ENCODE measurements at places on chromosomes 16 and 17.

GRCh38 chr16:73915935-73916334 lies 380.7 kb upstream of the PSMD7 start:
- DNase-seq = no peak

DNA sequence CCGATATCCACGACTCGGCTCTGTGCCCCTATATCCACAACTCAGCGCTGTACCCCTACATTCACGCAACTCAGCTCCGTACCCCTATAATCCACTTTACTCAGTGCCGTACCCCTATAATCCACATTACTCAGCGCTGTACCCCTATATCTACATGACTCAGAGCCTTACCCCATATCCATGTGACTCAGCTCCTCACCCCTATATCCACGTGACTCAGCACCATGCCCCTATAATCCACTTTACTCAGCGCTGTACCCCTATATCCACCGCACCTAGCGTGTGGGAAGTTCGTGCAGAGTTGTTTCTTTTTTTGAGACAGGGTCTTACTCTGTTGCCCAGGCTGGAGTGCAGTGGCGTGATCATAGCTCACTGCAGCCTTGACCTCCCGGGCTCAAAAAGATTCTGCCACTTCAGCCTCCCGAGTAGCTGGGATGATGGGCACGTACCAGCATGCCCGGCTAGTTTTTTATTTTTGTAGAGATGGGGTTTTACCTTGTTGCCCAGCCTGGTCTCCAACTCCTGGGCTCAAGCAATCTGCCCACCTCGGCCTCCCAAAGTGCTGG lies 17.4 kb downstream of the CYB5D2 start:
- DNase-seq = no peak

DNA sequence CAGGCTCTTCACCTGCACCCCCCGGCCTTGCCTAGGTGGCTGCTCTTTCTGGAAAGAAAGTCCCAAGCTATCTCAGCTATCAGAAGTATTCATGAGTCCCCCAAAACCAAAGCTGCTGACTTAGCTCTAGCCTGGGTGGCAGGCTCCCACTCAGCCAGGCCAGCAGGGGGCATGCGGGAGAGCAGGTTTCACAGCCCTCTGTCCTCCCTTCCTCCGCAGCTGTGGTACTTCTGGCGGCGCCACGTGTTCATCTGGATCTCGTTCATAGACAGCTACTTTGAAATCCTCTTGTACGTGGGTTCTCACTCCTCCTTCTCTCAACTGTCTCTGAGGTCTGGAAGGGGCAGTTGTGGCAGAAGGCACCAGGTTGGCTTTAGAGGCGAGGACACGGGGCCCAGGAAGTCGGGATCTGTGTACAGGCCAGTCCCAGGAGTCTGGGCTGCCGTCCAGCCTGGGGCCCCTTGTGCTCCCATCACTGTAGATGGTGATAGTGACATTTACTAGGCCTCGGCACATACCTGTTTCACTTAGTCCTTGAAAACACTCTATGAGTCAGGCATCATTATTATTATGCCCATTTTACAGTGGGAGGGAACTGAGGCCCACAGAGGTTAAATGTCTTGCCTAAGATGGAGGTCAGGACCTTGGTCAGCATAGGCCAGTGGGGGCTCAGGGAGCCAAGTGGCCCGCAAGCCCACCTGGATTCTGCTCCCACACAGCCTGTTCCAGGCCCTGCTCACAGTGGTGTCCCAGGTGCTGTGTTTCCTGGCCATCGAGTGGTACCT lies 12.9 kb downstream of the TRPV2 start:
- DNase-seq = no peak

DNA sequence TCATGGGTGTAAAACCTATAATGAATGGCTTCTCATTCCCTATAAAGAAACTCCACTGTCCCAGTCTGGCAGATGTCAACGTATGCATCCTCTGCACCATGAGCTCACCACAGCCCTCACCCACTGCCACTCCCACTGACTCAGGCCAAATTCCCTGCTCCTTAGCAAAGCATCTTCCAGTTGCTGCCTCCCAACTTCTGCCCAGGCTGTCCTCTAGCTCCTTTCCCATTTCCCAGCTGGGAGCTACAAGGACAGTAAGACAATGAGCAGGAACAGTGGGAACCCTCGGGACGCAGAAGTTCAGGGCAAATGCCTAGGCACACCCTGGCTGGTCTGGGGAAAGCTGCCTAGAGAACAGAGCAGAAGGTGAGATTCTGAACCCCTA lies 9.1 kb upstream of the THAP11 start:
- no peak for DNase-seq

DNA sequence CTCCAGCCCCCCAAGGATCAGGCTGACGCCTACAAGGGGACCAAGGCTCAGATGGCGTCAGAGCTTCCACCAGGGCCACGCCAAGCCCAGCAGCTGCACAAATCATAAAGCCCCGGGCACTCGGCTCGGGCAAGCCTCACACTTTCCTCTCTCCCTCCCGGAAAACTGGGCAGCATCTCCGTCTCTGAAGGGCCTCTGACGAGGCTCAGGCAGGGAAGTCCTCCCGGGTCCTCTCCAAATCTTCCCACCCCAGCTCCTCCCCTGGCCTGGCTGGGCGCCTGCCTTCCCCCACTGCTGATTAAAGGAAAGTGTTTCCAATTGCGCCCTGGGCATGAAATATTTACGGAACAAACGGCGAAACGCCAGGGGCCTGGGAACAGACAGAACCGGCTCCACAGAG lies 38.5 kb downstream of the PIEZO1 start:
- DNase-seq = no peak

- DNase-seq = no peak
These were observed 30.7 kb upstream of the METTL9 start for GRCh38 chr16:21568502-21569189.

GRCh38 chr17:40452921-40453378 lies 9.7 kb downstream of the IGFBP4 start:
- DNase-seq = no peak

DNA sequence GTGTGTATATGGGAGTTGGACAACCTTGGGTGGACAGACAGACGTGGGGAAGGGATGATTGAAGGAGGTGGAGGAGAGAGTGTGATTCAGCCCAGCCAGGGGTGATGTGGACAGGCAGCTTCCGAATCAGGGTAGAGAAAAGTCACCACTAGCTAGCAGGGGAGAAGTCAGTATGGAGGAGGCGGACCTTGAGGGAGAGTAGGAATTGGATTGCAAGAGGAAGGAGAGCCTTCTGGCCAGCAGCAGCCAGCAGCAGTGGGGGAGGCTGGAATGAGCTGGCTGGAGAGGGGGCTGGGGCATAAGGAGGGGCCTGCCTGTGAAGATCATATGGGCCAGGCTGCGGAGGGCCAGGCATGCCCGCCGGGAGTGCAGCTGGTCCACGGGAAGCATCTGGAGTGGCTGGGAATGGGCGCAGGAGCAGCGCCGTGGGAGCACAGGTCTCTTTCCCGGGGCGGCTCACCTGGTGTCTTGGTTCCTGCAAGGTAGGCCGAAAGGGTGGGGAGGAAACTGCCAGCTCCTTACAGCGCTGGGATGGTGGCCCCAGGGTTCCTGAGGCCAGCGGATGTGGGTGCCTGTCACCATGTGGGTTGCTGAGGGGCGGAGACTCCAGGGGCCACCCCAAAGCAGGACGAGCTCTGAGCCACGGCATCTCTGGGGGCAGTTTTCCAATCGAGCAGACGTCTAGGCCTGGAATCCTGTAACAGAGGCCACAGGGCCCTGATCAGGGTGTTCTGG lies 235.3 kb downstream of the SEC14L1 start:
- DNase-seq = peak; percentile 72

- peak; percentile 84 for DNase-seq
These were observed 33.0 kb upstream of the SEC14L1 start for GRCh38 chr17:77107506-77108433.

DNA sequence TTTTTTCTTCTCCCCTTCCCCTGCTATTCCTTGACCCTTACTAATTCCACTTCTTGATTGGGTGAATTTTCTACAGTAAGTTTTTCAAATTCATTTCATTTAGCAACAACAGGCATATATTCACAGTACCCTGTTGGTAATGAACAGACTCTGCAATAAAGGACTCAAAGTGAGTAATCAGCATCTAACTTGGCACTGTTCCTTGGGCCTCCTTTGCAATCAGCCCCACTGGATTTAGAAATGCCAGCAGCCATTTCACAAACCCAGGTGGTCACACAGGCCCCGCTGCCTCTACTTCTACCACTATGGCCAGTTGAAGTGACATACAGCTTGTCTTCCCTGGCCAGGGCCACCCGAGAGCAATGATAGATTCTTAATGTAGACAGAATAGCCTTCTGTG lies 113.8 kb downstream of the CYB561 start:
- no peak for DNase-seq

GRCh38 chr16:22373662-22374310 lies 633 bp downstream of the CDR2 start:
- DNase-seq = no peak

DNA sequence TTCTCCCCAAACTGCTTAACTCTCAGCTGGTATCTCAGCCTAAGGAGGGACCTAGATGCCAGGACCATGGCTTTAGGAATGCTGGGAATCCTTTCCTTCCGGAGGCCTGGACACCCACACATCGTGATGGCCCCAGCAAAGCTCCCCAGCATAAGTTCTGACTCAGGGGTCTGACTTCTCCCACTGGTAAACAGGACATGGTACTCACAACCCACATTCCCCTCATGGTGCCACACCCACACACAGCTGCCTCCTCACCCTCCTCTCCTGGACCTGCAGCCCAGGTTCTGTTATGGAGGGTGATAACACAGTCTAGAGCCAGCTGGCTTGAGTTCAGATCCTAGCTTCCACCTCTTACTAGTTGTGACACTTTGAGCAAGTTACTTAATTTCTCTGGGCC lies 719 bp upstream of the RNF227 start:
- no peak for DNase-seq

GRCh38 chr17:63697341-63698286 lies 2.3 kb downstream of the LIMD2 start:
- peak; percentile 69 for DNase-seq

DNA sequence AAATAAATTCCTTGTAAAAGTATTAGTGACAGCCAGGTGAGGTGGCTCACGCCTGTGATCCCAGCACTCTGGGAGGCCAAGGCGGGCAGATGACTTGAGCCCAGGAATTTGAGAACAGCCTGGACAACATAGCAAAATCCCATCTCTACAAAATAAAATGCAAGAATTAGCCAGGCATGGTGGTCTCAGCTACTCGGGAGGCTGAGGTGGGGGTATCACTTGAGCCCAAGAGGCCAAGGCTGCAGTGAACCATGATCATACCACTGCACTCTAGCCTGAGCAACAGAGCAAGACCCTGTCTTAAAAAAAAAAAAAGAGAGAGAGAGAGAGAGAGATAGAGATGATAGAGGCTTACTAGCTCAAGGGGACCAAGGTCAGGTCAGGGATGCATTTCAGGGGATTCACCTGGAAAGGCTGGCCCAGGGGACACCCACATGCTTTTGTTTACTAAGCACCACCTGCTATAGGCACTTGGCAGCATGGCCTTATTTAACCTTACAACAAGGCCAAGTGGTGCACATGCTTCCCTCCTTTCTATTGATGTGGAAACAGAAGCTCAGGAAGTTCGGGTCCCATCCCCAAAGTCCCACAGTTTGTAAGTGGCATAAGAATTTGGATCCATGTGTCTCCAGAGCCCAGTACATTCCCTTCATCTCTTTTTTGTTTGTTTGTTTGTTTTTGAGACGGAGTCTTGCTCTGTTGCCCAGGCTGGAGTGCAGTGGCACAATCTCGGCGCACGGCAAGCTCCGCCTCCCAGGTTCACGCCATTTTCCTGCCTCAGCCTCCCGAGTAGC lies 12.4 kb upstream of the SRCIN1 start:
- no peak for DNase-seq

DNA sequence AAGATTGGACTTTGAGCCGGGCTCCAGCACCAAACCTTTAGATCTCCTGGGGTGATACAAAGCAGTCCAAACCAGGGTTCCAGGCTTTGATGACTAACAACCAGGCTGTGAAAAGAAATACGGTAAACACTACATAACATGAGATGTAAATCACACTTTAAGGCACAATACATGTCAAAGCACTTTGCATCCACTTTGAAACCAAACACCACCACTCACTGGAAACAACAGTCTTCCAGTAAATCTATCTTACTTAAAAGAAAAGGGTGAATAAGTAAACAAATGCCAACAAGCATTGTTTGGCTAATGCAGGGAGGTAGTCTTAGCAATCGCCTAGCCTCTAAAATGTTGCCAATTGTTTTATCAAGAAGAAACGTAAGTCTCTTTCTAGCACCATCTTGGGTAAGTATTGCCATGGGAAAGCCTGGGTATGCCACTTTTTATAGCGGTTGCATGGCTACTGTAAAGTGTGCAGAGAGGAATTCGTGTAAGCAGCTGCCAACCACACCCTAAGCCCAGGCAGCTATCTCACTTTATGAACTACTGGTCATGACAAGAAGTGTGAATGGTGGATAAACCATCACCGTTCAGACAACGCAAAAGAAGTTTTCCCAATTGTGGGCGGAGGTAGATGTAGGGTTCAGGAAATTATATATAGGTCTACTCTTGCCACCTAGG lies 267.4 kb upstream of the PSMD7 start:
- DNase-seq = no peak

DNA sequence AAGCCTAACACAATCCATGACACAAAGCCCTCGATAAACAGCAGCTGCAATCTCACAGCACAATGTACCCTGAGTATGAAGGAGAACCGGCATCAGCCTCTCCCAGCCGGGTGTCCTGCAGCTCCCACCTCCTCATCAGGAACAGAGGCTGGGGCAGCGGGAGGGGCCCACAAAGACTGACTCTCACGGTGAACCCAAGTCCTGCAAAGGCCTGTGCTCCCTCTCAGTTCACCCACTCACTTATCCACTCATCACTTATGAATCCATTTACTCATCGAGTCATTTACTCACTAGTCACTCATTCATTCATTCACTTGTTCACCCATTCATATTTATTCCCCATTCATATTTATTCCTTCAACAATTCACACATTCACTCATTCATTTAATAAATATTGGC lies 11.6 kb downstream of the ZNF423 start:
- DNase-seq = no peak

DNA sequence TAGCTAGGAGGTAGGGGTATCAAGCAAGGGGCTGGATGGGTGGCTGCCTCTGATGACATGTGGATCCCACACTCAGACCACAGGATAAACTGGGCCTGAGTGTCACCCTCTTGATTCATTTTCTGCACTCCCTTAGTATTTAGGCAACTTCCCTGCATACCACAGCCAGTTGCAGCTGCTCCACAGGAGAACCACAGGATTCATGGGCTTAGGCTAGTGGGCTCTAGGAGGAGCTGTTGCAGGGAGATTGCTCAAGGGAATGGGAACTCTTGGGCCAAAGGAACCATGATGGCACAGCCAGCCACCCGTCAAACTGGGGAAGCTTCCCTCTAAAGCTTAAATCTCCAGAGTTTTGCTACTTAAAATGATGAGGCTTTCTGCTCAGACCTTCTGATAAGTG lies 269.7 kb upstream of the ASIC2 start:
- no peak for DNase-seq

DNA sequence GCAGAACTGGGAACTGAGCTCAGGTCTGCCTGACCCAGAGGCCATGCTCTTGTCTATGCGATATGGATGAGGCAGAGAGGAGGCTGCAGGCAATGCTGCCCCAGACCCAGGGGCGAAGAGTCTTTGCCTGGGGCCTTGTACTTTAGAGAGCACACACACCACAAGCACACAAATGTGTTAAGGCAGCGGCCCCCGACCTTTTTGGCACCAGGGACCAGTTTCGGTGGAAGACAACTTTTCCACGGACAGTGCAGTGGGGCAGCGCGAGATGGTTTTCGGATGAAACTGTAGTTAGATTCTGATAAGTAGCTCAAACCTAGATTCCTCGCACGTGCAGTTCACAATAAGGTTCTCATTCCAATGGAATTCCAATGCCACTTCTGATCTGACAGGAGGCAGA lies 6.7 kb downstream of the MT4 start:
- no peak for DNase-seq

All from stimulated activated CD8-positive, alpha-beta memory T cell treated with anti-CD3 and anti-CD28 coated beads, Interleukin-15, amount 100 ng/mL, for 48 hours (primary cell).